Activated effector memory CD4-positive, alpha-beta T cell treated with anti-CD3 and anti-CD28 coated beads, Interleukin-2, amount 50 U/mL, for 16 hours (primary cell): ENCODE measurements at places on chromosomes 4 and X.

- no peak for DNase-seq
Observed at GRCh38 chrX:143058120-143058519, 32.4 kb downstream of the SPANXN4 start.

- no peak for DNase-seq
Observed at GRCh38 chr4:65007841-65008439, 598.7 kb upstream of the TECRL start.

DNA sequence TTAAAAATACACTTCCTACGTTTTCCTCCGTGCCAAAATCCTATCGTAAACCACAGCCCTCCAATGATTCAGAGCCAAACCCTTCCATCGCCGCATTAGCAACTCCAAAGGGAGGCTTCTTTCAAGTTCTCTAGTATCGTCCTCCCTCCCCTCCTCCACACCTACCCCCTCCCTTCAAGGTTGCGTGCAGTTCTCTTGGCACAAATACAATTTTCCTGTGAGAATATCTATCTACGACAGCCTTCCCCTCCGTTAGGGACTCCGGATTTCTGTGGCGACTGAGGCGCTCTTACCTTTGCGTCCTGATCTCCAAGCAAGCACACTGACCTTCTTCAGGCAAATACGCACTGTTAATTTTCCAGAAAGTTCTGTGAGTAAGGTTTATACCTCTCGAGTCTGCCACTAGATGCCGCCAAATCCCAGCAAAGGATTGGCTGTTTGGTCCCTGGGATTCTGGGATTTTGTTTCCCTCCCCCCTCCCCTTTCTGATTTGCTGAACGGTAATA, 1.2 kb upstream of the MORF4L2 start:
- DNase-seq, result peak; percentile 76

- no peak for DNase-seq
Observed at GRCh38 chrX:37922928-37923327, 75.6 kb upstream of the DYNLT3 start.

GRCh38 chrX:55796496-55796895, 78.9 kb downstream of the RRAGB start:
- no peak for DNase-seq

- no peak for DNase-seq
Observed at GRCh38 chr4:102575369-102576129, 74.4 kb downstream of the NFKB1 start.

GRCh38 chr4:185740471-185740873, 71.5 kb downstream of the SORBS2 start:
- no peak for DNase-seq

- DNase-seq, result no peak
Observed at GRCh38 chrX:19765628-19766027, 121.8 kb downstream of the SH3KBP1 start.

DNA sequence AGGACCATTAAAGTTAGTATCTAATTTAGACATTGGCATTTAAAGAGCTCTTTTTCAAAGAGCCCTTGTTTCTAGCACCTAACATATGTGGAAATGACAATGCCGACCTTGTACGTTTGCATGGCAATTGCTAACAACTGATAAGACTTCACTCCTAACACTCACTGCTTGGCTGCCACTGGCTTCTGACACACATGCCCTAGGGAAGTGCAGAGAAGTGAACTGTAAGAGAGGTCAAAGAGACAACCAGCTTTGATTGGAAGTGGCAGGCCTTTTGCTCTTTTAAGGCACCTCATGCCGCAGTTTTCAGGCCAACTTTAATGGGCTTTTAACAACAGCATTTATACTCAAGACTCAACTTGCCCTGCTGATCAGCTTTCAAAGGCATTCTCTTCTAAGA, 158.4 kb downstream of the RAB28 start:
- DNase-seq, result no peak

- no peak for DNase-seq
Observed at GRCh38 chrX:148813967-148814366, 313.6 kb downstream of the AFF2 start.

DNA sequence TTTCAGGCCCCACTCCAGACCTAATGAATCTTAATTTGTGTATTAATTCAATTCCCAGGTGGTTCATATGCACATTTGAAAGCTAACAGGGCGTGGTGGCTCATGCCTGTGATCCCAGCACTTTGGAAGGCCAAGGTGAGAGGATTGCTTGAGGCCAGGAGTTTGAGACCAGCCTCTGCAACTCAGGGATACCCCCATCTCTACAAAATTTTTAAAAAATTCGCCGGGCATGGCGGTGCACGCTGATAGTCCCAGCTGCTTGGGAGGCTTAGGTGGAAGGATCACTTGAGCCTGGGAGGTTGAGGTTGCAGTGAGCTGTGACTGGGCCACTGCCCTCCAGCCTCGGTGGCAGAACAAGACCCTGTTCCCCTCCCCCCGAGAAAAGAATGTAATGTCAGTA, 31.2 kb downstream of the ADD1 start:
- DNase-seq, result no peak

GRCh38 chrX:71216485-71216884, 6.5 kb upstream of the GJB1 start:
- no peak for DNase-seq

DNA sequence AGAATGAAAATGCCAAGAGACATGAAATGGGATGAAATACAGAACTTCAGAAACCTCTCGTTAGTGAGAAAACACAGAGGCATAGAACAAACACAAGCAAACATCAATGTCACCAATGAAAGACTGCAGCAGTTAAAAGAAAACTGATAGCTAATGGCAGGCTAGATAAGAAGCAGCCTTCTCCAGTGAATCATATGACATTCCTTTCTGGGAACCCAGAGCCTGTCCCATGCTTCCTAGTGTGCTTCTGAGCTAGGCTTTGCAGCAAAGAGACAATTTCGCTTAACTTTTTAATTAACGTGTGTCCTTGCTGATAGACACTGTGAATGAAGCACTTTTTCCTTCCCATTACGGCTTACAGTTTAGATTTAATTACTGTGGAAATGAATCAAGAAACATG, 444.6 kb downstream of the IL15 start:
- no peak for DNase-seq

DNA sequence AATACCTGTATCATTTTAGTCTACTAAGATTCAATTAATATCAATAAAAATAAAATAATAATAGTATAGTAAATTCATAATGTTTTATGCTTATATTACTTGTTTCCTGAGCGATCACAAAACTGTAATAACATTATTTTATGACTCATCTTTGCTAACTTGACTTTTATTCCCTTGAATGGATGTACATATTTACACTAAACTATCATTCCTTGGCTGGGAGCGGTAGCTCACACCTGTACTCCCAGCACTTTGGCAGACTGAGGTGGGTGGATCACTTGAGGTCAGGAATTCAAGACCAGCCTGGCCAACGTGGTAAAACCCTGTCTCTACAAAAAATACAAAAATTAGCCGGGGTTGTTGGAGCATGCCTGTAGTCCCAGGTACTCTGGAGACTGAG, 104.0 kb upstream of the SLC34A2 start:
- no peak for DNase-seq

DNA sequence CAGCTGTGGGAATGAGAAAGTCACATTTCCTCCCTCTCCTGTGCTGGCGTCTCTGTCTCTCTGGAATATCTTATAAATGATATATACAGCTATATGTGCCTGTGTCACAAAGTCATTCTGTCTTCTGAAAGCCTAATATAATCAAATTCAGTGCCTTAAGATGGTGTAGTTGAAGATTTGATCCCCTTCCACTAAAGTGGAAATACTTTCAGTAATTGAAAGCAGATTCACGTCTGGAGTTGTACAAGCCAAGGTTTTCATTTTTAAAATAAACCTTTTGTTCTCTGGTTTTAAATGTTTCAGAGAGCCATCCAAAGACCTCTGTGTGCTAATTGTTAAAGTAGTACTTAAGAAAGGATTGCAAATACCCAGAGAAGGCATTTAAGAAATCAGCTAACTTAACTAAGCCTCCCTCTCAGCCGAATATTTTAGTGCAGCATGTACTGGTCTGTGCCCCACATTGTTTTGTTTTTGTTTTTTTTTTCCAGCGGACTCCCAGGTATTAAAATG, 206.8 kb downstream of the TENM3 start:
- no peak for DNase-seq

- no peak for DNase-seq
Observed at GRCh38 chr4:120843849-120844527, 78.5 kb downstream of the PRDM5 start.

DNA sequence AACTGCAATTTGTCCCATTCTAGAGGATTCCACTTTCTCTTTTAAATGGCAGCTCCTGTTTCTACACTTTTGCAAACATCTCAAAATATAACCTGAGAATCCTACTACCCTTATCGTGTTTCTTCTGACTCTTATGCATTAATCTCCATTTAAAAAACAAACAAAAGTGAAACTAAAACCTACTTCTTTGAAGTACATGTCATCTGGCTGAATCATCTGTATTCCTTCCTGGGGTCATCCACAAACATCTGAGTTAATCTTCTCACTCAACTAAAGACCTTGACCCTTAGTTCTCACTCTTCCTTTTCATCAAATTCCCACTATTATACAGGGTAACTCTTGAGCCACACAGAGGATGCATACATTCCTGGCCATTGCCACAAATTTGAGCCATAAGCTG, 584.8 kb downstream of the PPARGC1A start:
- no peak for DNase-seq
